Endothelial cell of umbilical vein (primary cell): ENCODE measurements at places on chromosomes 13 and 19. TPM values are rescaled to one million over a fixed set of nuclear protein-coding genes. Genes with fewer than 3 reads are reported as not detected.

Gene CYP4F22
- total RNA-seq, result not detected in 2 replicates

Gene DNAAF3
- 0.62 TPM in 1 of 2 replicates, not detected in the other for total RNA-seq

Gene ATP8B3
- 5.1 and 7.3 TPM in 2 replicates for total RNA-seq

Gene TRPC4
- 0.42 and 0.64 TPM in 2 replicates for total RNA-seq

Gene ETV2
- total RNA-seq, result 0.95 and 1.5 TPM in 2 replicates

Gene CD37
- not detected in 2 replicates for total RNA-seq

Gene DHDH
- total RNA-seq, result not detected in 2 replicates

Gene CYSLTR2
- 0.16 and 0.31 TPM in 2 replicates for total RNA-seq

Gene NLRP11
- not detected in 2 replicates for total RNA-seq

Gene GZMM
- total RNA-seq, result not detected in 2 replicates

Gene CYP2A7
- not detected in 2 replicates for total RNA-seq

Gene ZNF320
- total RNA-seq, result 10.9 and 11.1 TPM in 2 replicates

Gene CEBPA
- total RNA-seq, result not detected in 2 replicates

Gene CRLF1
- total RNA-seq, result not detected in 2 replicates

Gene ZNF665
- 1.8 and 2.1 TPM in 2 replicates for total RNA-seq

Gene MRPL54
- total RNA-seq, result 67.5 and 76.3 TPM in 2 replicates

Gene SUPT20H
- 65.9 and 70.7 TPM in 2 replicates for total RNA-seq

Gene CEACAM16
- total RNA-seq, result not detected in 2 replicates

Gene TLE6
- 1.9 and 2.0 TPM in 2 replicates for total RNA-seq

Gene C1QTNF9
- not detected in 2 replicates for total RNA-seq

Gene CCL25
- total RNA-seq, result not detected in 2 replicates

Gene GIPR
- not detected in 2 replicates for total RNA-seq

Gene KLHL1
- total RNA-seq, result not detected in 2 replicates

Gene DPF1
- total RNA-seq, result 3.9 and 5.0 TPM in 2 replicates

Gene APOC1
- total RNA-seq, result 5.0 and 11.4 TPM in 2 replicates

Gene GJA3
- total RNA-seq, result not detected in 2 replicates

Gene OBI1
- 14.6 and 16.1 TPM in 2 replicates for total RNA-seq

Gene LAIR1
- total RNA-seq, result not detected in 2 replicates

Gene ZNF93
- 5.6 and 9.9 TPM in 2 replicates for total RNA-seq

Gene ZNF211
- total RNA-seq, result 8.6 and 9.4 TPM in 2 replicates

Gene CBY2
- not detected in 2 replicates for total RNA-seq

Gene ERICH6B
- not detected in 2 replicates for total RNA-seq

Gene ZNF177
- total RNA-seq, result 0.42 and 0.69 TPM in 2 replicates

Gene CPB2
- total RNA-seq, result not detected in 2 replicates

Gene PRRG2
- total RNA-seq, result 1.5 and 2.6 TPM in 2 replicates

Gene LMTK3
- total RNA-seq, result 0.11 TPM in 1 of 2 replicates, not detected in the other

Gene ASPDH
- total RNA-seq, result not detected in 2 replicates

Gene BORA
- 11.2 and 11.5 TPM in 2 replicates for total RNA-seq

Gene SH2D3A
- 0.53 TPM in 1 of 2 replicates, not detected in the other for total RNA-seq

Gene LYL1
- 74.4 and 91.5 TPM in 2 replicates for total RNA-seq

Gene MEF2B
- total RNA-seq, result 1.2 and 1.3 TPM in 2 replicates

Gene USHBP1
- total RNA-seq, result 14.8 and 19.4 TPM in 2 replicates

Gene WTIP
- total RNA-seq, result 25.7 and 26.9 TPM in 2 replicates

Gene STOML3
- not detected in 2 replicates for total RNA-seq

Gene FFAR2
- not detected in 2 replicates for total RNA-seq

Gene CATSPERD
- not detected in 2 replicates for total RNA-seq

Gene PNMA8C
- total RNA-seq, result 0.07 TPM in 1 of 2 replicates, not detected in the other

Gene SLC17A7
- 0.13 and 0.25 TPM in 2 replicates for total RNA-seq

Gene ZNF613
- 4.4 and 6.5 TPM in 2 replicates for total RNA-seq

Gene SIGLEC12
- total RNA-seq, result not detected in 2 replicates
